Endothelial cell (in vitro differentiated cells): ENCODE measurements at places on chromosomes 13 and 19.

DNA sequence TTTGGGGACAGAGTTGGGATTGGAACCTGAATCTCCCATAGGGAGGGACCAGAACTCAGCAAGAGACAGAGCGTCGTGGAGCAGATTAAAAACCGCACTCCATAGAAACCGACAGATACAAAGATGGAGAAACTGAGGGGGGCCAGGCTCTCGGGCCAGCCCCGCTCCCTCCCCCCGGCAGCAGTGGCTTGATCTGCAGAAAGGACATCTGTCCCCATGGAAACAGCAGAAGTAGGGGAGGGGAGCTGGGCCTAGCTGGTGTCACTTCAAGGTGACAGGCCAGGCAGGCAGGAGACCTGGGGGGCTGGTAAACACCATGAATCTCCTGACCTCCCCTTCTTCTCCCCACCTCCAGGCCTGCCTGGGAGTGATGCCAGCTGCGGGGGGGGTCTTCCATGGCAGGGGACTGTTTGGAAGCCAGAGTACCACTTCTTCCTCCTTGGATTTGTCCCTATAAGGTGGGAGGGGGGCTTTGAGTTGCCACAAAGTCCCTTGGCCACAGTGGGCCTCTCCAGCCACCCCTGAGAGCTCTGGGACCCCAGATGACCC lies 10.9 kb downstream of the TMIGD2 start:
- peaks cover 2% of the 10 kb centered on the region for H3K27me3 ChIP-seq
- no peaks in the 10 kb centered on the region for H3K36me3 ChIP-seq
- no peak overlapping the region for H3K27ac ChIP-seq
- no peaks in the 10 kb centered on the region for H3K4me1 ChIP-seq
- no peak for DNase-seq
- no peak overlapping the region for H3K4me3 ChIP-seq

- DNase-seq: no peak
- no peak overlapping the region for H3K27ac ChIP-seq
- H3K36me3 ChIP-seq: no peaks in the 10 kb centered on the region
- no peaks in the 10 kb centered on the region for H3K4me1 ChIP-seq
- no peaks in the 10 kb centered on the region for H3K27me3 ChIP-seq
- no peak overlapping the region for H3K4me3 ChIP-seq
Observed at GRCh38 chr13:53324656-53325055, 296.0 kb downstream of the OLFM4 start.

DNA sequence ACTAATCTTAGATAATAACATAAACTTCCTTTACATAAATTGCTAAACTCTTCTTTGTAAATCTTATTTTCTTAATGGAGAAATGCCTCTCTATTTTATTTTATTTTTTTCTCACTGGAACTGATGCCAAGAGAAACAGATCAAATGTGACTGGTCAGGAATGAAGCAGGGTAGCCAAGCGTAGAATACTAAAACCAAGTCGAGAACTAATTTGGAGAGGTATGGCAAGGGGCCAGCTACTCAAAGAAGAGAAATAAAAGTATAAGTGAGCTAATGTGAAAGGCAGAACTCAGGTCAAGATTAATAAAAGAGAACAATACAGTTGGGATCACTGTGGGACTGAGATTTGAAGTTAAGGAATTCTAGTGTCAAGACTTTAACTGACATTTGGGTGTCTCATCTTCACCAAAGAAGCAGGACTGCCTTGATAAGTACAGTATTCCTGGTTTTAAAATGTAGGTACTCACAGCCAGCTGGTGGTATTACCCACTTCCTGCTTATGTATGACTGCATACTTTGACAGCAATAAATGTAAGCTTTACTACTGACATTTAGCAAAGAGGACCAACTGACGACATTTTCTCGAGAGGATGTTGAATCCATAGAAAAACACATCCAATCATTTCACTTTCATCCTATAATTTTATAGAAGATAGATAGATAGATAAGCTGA lies 1192.2 kb downstream of the EFNB2 start:
- no peaks in the 10 kb centered on the region for H3K36me3 ChIP-seq
- no peak overlapping the region for H3K27ac ChIP-seq
- no peaks in the 10 kb centered on the region for H3K4me1 ChIP-seq
- no peak for DNase-seq
- no peaks in the 10 kb centered on the region for H3K27me3 ChIP-seq
- no peak overlapping the region for H3K4me3 ChIP-seq

- DNase-seq: peak; percentile 19
- no peak overlapping the region for H3K27ac ChIP-seq
- no peaks in the 10 kb centered on the region for H3K4me1 ChIP-seq
- H3K36me3 ChIP-seq: peaks cover 40% of the 10 kb centered on the region
Observed at GRCh38 chr19:58218899-58219298, 9.8 kb upstream of the ZNF544 start.

DNA sequence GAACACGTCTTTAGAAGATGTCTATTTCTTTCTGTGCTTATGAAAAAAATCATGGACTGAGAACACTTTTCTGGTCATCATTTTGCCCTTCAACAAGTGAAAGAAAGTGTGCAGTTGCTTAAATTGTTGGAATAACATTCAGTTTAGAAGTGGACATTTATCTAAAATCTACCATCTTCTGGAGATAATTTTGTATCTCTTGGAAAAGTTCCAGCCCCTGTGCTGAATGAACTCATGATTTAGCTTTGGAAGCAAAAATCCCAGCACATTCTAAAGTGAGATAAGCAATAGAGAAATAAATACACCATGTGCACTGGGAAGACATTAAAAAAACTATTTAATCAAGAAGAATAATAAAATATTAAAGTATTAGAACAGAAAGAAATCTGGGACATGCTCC lies 1420.8 kb upstream of the SLC10A2 start:
- H3K4me3 ChIP-seq: no peak overlapping the region
- H3K4me1 ChIP-seq: no peaks in the 10 kb centered on the region
- H3K27me3 ChIP-seq: no peaks in the 10 kb centered on the region
- H3K36me3 ChIP-seq: no peaks in the 10 kb centered on the region

DNA sequence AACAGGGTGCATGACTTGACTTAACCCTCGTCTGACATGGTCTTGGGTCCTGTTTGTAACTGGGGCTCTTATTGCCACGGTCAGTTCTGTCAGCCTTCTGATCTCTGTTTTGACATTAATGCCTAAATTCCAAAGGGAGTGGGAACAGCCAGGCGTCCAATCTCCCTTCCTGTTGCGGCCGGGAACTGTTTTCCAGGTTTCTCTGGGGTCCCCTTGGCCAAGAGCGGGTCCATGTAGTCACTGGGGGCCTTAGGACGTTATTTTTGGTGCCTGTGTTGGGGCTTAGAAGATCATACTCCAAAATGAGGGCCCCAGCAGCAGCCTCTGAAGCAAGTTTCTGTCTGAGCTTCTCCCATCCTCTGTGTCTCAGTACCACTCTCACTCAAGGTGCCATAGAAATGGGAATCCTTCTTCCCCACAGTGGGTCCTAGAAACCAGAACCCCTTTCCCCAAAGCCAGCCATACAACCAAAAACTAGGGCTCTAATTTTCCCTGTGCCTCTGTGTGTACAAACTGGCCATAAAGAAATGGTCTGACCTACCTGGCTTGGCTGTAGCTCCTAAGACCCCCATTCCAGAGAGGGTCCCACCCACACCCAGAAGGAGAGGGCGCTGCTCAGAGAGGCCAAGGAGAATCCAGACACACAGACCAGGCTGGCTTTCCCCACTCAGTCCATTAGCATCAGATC lies 50.4 kb downstream of the C13orf46 start:
- H3K4me1 ChIP-seq: no peaks in the 10 kb centered on the region
- DNase-seq: no peak
- H3K36me3 ChIP-seq: peaks cover 8% of the 10 kb centered on the region
- no peak overlapping the region for H3K4me3 ChIP-seq
- H3K27me3 ChIP-seq: peaks cover 5% of the 10 kb centered on the region

DNA sequence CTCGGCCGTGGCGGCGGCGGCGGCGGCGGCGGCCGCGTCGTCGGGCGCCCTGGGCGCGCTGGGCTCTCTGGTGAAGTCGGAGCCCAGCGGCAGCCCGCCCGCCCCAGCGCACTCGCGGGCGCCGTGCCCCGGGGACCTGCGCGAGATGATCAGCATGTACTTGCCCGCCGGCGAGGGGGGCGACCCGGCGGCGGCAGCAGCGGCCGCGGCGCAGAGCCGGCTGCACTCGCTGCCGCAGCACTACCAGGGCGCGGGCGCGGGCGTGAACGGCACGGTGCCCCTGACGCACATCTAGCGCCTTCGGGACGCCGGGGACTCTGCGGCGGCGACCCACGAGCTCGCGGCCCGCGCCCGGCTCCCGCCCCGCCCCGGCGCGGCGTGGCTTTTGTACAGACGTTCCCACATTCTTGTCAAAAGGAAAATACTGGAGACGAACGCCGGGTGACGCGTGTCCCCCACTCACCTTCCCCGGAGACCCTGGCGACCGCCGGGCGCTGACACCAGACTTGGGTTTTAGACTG lies 1.7 kb downstream of the SOX1 start:
- H3K36me3 ChIP-seq: no peaks in the 10 kb centered on the region
- H3K4me3 ChIP-seq: peak overlapping the region; percentile 74
- no peak overlapping the region for H3K27ac ChIP-seq
- DNase-seq: no peak

DNA sequence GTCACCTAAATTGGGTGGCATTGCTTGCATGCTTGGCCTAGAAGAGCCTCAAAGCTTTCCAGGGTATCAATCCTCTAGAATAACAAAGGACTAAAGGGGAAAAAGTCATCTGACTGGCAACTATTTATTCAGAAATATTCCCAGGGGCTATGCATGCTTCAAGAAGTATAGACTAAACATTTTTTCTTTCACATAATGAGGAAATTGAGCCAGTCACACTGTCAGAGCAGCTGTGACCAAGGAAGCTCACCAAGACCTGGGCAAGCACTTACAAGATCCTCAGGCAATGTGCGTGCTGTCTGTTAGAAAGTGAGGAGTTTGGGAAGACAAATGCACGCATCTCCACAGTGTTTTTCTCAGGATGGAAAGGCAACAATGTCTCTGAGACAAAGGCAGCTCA lies 747.2 kb downstream of the DIAPH3 start:
- peaks cover 2% of the 10 kb centered on the region for H3K4me1 ChIP-seq
- no peaks in the 10 kb centered on the region for H3K36me3 ChIP-seq
- no peak overlapping the region for H3K27ac ChIP-seq

DNA sequence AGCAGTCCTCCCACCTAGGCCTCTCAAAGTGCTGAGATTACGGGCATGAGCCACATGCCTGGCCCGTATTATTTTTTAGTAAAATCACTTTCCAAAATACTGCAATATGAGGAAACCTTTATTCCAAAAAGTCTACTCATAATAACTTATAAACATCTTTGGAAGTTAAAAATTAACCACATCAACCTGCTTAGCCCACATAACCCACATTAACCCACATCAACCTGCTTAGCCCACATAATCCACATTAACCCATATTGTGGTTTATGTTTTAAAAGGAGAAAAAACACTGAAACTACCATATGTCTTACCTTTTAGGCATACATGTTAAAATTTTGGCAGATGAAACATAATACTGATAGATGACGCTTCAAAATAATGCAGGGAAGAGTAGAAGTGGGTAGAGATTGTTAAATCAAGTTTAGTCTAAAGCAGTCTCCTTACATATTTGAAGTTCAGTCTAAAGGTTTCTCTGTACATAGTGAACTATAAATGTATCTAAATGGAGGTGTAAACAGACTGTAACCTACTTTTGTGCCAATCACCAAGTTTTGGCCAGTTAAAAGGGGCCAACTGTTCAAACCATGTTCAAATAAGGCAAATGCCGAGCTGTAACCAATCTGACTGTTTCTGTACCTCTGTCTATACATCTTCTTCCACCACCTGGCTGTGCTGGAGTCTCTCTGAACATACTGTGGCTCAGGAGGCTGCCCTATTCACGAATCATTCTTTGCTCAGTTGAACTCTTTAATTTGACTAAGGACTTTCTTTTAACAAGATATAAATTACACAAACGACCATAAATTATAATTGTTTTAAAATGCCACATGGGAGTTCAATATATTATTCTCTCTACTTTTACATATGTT lies 14.5 kb downstream of the KPNA3 start:
- H3K36me3 ChIP-seq: no peaks in the 10 kb centered on the region
- H3K27me3 ChIP-seq: no peaks in the 10 kb centered on the region
- DNase-seq: no peak
- H3K27ac ChIP-seq: no peak overlapping the region
- H3K4me1 ChIP-seq: peaks cover 13% of the 10 kb centered on the region

- no peak within 1 kb of the TSS for H3K4me3 ChIP-seq
- no peak for DNase-seq
- peaks cover 7% of the 10 kb centered on the region for H3K36me3 ChIP-seq
- no peak within 1 kb of the TSS for H3K27ac ChIP-seq
Observed at GRCh38 chr19:18606281-18607225, at the start of gene CRLF1. TSS of gene CRLF1 (minus strand) at chr19:18606799. CDS start at chr19:18606656, 143 bp downstream.

DNA sequence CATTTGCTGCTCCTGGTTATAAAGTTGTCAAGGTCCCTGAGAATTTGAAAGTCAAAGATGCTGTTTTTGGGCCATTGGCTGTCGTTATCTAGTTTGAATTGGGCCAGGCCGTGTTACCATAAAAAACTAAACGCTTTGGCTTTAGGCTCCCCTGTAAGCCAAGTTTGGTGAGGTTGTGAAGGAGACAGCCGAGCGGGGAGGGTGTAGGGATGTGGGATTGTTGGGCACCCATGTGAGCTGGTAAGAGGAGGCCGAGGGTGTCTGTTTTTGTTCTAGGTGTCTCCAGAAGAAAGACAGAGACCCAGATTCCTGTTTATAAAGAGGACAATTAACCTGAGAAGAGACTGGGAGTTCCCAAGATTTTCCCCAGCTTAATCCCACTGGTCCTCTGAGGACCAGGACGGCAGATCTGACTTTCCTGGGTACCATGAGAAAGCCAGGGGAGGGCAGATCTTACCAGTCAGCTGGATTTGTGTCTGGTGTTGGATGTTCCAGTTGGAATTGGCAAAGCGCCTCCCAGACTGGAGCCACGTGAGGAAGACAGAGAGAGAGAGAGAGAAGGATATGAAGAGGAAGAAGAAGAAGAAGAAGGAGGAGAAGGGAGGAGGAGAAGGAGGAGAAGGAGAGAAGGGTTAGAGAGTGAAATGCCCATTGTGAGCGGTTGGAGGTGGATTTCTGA lies 25.1 kb downstream of the TMEM255B start:
- H3K27me3 ChIP-seq: peaks cover 8% of the 10 kb centered on the region
- no peak overlapping the region for H3K27ac ChIP-seq
- no peak for DNase-seq
- peak overlapping the region; percentile 53 for H3K4me3 ChIP-seq

- H3K4me3 ChIP-seq: no peak overlapping the region
- peaks cover 8% of the 10 kb centered on the region for H3K4me1 ChIP-seq
- H3K36me3 ChIP-seq: peaks cover 34% of the 10 kb centered on the region
- DNase-seq: no peak
Observed at GRCh38 chr13:98442391-98443230, 134.3 kb downstream of the STK24 start.

DNA sequence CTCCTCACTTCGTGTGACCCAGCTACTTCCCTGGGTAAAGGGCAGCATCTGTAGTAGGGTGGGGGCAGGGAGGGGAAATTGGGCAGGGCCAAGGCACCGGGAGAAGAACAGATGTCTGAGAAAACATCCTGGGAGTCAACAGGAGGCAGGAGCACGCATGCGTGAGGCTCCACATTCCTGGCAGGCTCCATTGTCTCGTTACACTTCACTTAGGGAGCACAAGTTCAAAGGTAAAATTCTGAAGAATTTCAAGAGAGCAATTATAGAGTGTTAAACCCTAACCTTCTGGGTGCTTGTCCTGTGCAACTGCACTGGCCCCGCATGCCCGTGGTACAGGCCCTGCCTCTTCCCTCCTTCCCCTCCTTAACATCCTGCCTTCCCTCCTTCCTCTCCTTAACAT lies 79.6 kb upstream of the POMP start:
- peaks cover 90% of the 10 kb centered on the region for H3K4me1 ChIP-seq
- H3K36me3 ChIP-seq: no peaks in the 10 kb centered on the region
- H3K27ac ChIP-seq: peak overlapping the region; percentile 89
- no peak overlapping the region for H3K4me3 ChIP-seq
